ENCODE measurements at places on chromosomes 3 and 15.

DNA sequence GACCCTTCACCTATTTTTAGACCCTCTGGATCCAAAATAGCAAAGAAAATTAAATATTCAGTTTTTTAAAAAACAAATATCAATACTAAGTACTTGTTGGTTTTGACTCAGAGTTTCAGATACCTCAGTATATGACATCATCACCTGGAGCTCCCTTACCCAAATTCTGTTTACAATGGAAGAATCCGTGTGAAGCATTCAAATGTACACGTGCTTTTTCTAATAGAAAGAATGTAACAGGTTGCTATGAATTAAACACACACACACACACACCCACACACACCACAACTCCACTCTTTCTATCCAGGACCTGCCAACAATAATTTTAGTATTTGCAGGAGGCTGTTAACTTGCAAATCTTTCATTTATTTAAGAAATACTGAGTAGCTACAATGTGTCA, 221.8 kb downstream of the THRB start:
- DNase-seq: peak; percentile 31

GRCh38 chr3:88986834-88987233, 120.6 kb upstream of the EPHA3 start:
- DNase-seq: no peak

DNA sequence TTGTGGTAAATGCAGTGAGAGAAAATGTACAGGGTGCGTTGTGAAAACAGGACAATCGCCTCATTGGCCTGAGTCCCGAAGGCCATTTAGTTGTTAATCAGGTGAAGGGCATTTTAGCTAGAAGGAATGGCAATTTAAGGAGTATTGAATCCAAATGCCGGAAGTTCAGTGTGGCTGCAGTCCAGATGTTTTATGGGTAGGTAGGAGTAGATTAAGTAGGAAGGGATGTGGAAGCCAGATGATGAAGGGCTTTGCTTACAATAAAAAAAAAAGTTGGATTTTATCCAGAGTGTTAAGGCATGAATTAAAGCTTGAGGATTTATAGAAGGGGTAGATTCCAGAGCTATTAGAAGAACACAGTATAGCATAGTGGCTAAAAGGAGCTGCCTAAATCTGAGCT, 572.7 kb downstream of the NLGN1 start:
- no peak for DNase-seq

- no peak for DNase-seq
These were observed 37.2 kb upstream of the SLCO2A1 start for GRCh38 chr3:134066651-134067530.

GRCh38 chr3:112403103-112403502, 70.1 kb downstream of the CD200 start:
- no peak for DNase-seq

- DNase-seq: peak; percentile 12
These were observed 129.1 kb downstream of the RAP2B start for GRCh38 chr3:153291059-153291685.

DNA sequence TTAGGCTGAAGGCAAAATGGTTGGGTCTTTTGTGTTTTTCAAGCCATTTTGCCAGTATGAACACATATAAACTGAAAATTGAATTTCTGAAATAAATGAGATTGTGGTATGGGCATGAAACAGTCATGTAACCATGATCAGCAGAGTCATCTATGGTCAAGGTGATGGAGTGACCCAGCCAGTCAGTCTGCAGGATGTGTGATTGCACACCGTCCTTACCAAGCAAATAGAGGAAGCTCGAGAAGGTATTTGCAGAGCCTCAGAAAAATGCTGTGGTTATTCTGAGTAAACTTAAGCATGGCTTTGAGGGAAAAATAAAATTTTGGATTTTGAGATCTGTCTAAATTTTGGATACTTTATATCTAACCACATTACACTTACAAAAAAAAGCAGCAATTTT, 95.9 kb upstream of the RNF7 start:
- DNase-seq: peak; percentile 46
